ENCODE measurements at places on chromosomes 11 and 22.

DNA sequence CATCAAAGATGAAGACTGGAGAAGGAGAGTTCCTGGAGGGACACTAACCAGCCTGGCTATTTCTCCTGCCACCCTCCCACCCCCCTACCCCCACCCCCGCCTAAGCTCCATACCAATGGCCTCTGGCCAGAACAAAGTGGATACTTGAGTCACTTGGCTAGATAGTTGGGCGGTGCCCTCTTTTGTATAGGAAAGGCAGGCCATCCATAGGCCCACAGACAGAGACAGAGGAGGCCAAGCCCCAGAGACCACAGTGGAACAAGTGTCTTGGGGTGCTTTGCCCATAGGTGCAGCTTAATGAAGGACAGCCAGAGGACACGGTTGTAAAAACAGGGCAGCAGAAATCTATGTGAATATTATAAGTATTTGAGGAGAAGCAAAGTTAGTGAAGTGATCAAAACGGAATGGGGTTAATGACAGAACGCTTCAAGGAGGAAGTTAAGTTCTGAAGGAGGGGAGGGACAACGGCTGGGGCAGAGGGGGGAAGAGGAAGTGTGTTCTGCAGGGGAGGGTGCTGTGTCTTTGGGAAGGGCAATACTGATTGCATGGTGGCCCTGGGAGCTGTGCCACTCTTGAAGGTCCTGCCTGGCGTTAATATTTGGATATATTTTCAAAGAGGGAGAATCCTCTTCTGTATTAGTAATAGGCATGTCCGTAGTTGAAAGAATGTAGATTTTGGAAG is 32.7 kb downstream of the FLI1 start:
- DNase-seq, result no peak

DNA sequence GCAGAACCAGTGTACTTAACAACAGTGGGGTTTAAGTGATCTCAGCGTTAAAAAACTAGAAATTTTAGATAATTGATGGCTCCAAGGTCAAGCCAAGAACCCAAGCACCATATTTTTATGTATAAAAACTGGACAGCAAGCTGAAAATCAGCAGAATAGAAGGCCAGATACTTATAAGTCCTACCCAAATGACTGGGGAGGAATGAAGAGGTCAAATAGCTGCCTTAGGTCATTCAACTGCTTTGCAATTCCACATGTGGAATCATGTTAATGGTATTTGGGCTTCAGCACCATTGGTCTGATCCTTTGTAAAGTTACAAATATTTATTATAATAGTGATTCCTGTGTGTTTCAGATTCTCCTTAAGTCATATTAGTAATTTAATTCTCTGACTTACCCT is 108.4 kb downstream of the FAT3 start:
- no peak for DNase-seq

GRCh38 chr11:45023065-45023365 is 72.3 kb upstream of the TP53I11 start:
- DNase-seq, result no peak

GRCh38 chr11:118916842-118917388 is 8.8 kb downstream of the BCL9L start:
- no peak for DNase-seq

GRCh38 chr11:932435-932834 is 6.8 kb downstream of the AP2A2 start:
- DNase-seq, result no peak

GRCh38 chr11:134791102-134791501 is 379.1 kb upstream of the B3GAT1 start:
- DNase-seq, result no peak

GRCh38 chr11:35404388-35404775 is 15.0 kb downstream of the SLC1A2 start:
- peak; percentile 23 for DNase-seq

DNA sequence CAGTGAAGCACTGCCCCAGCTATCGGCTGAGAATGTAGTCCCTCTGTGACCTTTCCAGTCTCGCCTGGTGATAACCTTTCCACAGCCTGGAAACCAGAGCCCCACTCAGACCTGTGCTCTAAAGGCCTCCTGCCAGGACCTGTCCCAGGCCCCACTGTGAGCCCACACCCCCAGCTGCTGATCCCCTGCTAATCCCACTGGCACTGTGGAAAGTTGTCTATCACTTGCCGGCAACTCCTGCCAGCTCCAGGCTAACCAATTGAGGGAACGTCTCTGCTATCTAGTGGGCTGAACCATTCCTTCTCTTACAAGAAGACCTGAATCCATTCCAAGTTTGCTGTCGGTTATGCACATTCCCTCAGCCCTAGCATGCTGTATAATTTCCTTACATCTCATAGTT is 328.2 kb downstream of the FAM181B start:
- DNase-seq, result no peak

- DNase-seq, result no peak
Observed at GRCh38 chr11:15483205-15483604, 368.5 kb downstream of the INSC start.

DNA sequence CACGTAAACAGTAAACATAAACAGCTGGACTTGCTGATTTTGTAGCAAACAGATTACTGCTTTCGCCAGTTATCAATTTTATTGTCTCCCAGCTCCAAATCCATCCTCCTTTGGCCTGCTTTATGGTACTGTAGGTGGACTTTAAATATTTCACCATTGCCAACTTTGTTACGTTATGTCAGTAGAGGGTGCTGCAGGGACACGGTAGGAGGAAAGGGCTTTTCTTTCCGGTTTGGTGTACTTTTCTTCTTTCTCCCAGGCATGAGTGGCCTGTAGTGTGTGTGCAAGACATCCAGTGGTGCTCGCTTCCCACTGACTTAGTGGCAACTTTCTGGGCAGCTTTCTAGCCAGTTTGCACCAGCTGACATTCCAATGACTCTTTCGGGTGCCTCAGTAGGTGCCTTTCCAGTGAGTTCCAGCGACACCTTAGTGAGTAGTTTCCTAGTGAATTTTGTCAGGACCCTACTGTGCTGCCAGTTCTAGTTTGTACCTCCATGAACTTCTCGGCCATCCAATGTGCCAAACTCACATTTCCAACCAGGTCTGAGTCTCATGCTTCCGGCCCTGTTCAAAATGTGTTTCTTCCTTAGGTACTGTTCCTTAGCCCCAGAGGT is 267.6 kb upstream of the TENM4 start:
- no peak for DNase-seq

GRCh38 chr11:77093987-77094840 is 8.4 kb upstream of the OMP start:
- DNase-seq, result no peak

GRCh38 chr11:122267602-122268001 is 151.6 kb upstream of the BLID start:
- DNase-seq, result no peak

GRCh38 chr11:78216021-78216420 is 27.3 kb downstream of the USP35 start:
- no peak for DNase-seq

DNA sequence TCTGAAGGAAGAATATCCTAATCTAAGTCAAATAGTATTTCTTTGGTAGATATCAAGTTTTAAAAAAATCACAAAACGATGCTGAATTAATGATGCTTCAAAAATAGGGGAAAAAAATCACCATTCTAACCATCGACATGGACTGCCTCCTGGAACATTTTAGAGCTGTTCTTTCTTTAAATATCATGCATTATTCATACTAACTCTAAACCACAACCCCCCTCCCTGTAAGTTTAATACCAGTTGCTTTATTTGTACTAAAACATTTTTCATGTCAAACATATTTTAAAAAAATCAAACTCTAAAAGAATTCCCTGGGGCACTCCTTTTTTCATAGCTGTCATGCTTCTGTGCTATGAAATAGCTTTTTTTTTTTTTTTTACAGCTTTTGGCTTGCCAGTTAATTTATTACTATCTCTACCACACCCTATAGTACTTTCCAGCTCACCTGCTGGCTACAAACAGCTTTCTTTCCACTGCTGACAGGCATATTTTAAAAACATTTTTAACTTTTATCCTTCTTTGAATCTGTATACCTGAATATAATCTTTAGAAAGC is 256.9 kb downstream of the SOX6 start:
- DNase-seq, result no peak

DNA sequence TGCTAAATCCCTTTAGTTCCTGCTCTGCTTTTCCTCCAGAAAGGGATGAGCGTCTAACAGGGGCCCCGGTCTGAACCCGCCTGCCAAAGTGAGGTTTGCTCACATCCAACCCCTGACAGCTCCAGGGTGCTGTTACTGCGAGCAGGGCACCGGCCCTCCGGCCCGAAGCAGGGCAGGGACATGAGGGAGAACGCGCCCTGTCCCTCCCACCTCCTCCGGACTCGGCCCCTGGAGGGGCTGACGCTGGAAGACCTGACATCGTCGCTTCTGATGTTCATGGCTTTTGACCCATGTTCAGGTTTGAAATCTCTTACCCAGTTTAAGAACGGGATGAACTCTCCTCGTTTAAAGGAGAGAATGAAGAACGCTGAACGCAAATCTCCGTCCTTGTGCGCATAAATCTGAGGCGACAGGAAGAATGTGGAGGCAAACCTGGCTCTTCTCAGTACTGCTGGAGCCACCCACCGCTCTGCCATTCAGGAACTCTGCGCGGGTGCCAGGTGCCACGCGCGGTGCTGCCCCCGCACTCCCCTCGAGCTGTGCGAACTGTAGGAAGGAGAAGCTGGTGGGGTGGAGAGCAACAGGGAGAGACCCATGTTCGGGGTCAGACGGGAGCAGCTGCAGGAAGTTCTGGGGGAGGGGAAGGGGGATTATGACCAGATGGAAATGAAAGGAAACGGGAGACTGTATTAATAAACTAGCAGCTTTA is 826 bp upstream of the EEF1G start:
- no peak for DNase-seq

DNA sequence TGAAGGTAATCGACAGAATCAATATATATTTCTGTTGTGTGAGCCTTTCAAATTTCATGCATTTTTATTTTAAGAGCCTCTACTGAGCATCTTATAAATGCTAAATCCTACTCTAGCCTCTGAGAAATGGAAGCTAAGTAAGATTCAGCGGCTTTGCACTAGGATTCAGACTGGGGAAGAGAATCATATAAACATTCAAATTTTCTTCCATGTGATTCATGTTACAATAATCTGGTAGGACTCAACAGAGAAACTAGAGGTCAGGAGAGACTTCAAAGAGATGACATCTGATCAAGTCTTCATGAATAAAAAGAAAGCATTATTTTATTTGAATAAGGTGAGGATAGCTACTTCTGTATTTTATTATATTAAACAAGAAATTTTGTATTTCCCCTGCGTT is 538.9 kb downstream of the DLG2 start:
- DNase-seq, result no peak

DNA sequence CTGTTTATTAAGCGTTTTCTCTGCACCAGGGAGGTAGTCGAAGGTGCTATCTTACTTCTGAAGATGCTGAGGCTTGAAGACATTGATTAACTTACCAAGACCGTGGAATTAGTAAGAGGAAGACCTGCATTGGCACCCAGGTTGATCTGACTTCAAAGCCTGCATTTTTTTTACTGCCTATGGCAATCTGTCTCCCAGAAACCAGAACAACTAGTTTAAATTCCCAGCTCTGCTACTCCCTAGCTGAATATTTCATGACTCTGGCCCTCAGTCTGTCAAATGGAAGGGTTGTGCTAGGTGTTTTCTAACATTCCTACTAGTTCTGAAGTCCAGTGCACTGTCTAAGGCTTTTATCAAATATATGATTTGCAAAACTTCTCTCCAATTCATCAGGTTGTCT is 52.0 kb upstream of the GRAMD1B start:
- no peak for DNase-seq

DNA sequence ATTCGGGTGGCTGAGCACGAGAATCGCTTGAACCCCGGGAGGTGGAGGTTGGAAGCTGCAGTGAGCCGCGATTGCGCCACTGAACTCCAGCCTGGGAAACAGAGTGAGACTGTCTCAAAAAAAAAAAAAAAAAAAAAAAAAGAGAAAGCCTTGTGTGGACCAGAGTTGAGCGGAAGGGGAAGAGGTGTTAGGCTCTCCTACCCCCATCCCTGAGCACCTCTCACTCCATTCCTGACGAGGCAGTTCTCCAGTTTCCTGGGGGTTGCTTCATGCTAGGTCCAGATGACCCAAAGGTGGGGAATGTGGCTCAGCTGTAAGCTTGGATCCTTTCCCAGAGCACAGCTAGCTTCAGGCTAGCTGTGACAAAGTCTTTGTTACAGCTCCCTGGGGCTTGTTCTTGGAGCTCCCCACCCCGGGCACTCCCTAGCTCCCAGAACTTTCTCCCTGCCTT is 8.8 kb upstream of the DNAL4 start:
- no peak for DNase-seq

- DNase-seq, result no peak
Observed at GRCh38 chr11:94526645-94527438, 14.6 kb downstream of the C11orf97 start.

- no peak for DNase-seq
Observed at GRCh38 chr22:17077255-17077654, 7.5 kb upstream of the IL17RA start.

DNA sequence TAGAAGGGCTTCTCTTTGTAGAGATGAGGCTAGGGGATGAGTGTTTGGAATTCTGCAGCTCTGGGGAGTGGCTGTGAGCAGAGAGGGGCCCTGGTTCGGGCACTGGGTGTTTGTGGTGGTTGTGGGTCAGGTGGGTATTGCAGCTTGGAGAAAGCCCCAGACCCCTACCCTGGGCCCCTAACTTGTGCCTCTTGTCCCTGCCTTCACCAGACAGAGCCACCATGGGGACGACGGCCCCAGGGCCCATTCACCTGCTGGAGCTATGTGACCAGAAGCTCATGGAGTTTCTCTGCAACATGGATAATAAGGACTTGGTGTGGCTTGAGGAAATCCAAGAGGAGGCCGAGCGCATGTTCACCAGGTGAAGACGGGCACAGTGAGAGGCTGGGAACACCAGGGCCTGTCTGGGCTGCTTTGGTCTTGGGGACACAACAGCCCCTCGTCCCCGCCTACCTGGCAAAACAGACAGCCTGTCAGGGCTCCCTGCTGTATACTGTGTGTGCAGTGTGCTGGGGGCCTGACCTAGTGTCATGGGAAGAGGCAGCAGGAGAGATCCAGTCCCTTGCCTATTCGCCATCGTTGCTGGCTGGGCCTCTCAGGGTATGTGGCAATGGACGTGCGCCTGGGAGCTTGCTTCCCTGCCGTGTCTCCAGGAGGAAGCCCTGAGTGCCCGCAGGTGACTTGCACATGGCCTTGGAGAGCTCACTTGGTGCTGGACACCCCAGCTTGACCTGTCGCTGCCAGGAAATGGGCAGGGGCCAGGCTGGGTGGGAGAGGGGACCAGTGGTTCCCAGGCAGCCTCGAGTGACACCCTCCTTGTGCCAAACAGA is 4.3 kb downstream of the INCENP start:
- DNase-seq, result no peak

- no peak for DNase-seq
Observed at GRCh38 chr11:18790883-18791206, 753 bp downstream of the PTPN5 start.

All from stimulated activated CD4-positive, alpha-beta T cell treated with anti-CD3 and anti-CD28 coated beads, Interleukin-4, amount 100 ng/mL, for 24 hours (primary cell).